Stimulated activated CD8-positive, alpha-beta memory T cell treated with anti-CD3 and anti-CD28 coated beads, Interleukin-15, amount 100 ng/mL, for 1 hour (primary cell): ENCODE measurements at places on chromosomes 11 and 22.

DNA sequence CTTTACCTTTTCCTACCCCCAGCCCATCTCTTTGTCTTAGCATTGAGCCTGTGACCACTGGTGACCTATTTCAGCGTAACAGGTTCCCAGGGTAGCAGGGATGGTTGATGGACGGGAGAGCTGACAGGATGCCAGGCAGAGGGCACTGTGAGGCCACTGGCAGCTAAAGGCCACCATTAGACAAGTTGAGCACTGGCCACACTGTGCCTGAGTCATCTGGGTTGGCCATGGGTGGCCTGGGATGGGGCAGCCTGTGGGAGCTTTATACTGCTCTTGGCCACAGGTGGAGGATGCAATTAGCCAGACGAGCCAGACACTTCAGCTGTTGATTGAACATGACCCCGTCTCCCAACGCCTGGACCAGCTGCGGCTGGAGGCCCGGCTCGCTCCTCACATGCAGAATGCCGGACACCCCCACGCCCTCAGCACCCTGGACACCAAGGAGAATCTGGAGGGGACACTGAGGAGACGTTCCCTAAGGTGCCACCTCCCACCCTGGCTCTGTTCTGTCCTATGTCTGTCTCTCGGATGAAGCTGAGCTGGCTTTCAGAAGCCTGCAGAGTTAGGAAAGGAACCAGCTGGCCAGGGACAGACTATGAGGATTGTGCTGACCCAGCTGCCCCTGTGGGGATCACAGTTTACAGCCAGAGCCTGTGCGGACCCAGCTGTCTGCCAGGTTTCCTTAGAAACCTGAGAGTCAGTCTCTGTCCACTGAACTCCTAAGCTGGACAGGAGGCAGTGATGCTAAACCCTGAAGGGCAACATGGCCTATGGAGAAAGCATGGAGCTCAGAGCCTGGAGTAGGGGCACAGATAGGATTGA is 29.8 kb downstream of the PIK3IP1 start:
- no peak for DNase-seq

DNA sequence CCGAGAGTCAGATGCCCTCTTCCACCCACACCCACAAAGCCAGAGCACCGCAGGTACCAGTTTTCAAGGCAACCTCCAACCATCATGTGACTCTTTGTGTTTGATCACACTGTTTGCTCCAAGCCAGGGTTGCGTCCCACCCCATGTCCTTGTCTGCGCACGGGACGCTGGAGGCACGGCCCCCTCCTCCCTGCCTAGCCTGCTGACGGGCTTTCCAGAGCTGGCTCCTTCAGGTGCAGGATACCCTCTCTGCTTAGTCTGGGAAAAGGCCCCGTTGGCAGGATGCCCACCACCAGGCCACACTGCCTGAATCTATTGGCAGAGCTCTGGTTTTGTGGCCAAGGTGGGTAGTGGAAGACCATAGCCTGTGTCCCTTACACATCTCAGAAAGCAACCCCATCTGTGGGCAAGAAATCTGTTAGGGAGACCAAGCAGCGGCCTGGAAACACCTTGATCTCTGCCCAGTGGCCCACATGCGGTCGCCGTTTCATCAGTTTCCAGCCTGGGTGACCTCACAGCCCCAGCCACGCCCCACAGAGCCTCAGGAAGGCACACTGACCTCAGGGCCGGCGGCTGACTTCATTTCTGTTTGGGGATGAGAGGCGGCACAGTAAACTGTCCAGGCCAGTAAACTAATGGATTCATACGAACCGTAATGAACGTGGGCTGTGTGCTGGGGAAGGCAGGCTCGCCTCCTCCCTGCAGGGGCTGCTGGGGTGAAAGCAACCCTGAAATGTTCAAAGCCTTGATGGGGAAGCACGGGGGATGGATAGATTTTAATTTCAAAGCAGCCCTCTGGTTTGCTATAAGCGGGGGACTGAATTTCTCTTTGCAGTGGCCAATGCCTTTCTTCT is 25.8 kb downstream of the CDPF1 start:
- DNase-seq = no peak

DNA sequence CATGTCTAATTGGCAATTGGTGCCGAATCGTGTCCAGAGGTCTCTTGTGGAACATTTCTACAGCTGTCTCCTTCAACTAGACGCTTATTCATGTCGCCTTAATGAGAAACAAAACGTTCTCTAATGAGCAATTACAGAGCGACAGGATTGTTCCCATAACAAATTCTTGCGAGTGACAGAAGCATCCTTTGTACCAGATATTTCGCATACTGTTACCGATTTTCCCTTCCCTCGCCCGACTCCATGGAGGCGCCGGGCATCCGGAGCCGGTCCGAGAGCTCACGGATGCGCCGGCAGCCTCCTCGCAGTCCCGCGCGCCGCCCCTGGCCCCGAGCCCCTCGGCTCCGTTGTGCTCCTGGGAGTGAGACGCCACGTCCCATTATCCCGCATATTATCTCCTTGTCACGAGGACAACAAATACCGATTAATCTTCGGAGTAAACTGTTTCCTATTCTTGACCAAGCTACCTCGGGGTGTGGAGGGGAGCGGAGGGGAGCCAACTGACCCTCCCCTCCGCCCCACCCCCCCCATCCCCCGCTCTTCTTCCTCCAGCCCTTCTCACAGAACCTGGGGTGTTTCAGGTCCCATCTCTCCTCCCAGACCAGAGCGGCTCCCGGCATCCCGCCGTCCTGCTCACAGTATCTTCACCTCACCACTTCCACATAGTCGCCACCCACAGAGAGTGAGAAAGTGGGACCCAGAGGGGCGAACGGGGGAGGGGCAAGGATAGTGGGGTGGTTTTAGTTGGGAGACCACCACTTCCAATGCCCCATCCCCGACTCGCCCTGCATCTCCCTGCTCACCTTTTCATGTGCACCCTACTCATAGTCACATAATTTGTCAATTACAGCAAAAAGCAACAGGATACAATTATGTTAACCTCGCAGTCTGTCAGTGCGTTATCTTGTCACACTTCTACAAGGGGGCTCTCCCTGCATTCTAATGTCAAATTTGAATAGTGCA is 11.4 kb downstream of the PAX6 start:
- DNase-seq = no peak

- no peak for DNase-seq
Observed at GRCh38 chr11:131739243-131739882, 368.9 kb downstream of the NTM start.

- no peak for DNase-seq
Observed at GRCh38 chr11:93942176-93942575, 79.0 kb upstream of the HEPHL1 start.

DNA sequence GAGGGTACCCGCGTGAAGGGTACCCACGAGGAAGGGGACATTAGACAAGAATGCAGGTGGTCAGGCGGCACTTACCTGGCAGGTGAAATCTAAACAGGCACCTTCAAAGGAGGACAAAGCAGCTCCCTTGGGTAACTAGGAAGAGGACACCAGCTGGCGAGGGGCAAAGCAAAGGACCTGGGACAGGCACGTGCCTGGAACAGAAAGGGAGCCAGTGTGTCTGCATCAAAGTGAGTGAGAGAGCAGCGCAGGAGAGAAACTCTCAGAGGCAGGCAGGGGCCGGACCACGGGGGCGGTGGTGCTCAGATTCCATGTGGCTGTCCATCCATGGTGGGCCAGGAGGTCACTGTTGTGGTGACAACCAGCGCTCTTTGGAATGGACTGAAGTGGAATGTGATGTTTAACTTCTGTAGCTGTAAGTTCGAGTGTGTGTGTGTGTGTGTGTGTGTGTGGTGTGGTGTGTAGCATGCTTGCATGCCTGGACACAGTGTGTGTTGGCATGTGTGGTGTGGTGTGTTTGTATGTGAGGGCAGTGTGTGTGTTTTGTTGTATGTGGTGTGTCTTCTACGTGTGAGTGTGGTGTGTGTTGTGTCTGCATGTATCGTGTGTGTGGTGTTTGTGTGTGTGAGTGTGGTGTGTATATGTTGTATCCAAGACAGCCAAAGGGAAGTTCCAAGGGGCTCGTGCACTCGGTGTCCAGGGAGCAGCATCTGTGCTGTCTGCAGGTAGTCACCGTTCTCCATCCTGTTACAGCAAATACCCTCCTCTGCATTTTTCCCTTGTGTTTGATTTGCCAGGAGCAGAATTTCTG is 86.4 kb downstream of the CDKN1C start:
- DNase-seq = no peak

- no peak for DNase-seq
Observed at GRCh38 chr22:44183287-44183588, 2.5 kb downstream of the PARVG start.

- DNase-seq = no peak
Observed at GRCh38 chr11:67022341-67022933, 497 bp upstream of the SYT12 start.

DNA sequence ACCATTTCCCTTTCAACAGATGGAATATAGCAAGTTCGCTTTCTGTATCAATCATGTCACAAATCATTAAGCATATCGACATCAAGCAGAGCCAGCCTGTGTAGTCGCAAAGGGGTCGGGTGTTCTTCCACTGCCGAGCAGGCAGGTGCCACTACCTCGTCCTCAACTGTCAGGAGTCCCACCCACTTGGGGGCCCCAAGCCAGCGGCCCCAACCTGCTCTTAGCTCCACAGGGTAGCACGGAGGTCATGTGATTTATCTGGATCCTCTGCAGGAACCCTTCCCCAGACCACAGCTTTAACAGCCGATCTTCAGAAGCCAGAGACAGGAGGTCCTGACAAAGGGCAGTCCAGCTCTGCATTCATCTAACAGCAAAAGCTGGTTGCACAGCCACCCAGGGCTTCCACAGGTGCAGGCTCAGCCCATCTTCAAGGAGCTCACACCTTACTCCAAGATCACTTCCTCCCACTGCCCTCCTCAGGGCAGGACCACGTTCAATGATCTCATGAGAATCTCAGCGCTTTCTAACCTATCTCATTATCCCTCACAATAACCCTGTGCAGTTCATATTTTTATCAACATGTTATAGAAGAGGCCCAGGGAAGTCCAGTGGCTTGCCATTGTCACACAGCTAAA is 110.2 kb downstream of the TRIM29 start:
- DNase-seq = no peak

GRCh38 chr11:80173371-80174136 is 732.7 kb upstream of the TENM4 start:
- no peak for DNase-seq

GRCh38 chr22:31646186-31647019 is 15.6 kb downstream of the PISD start:
- no peak for DNase-seq

DNA sequence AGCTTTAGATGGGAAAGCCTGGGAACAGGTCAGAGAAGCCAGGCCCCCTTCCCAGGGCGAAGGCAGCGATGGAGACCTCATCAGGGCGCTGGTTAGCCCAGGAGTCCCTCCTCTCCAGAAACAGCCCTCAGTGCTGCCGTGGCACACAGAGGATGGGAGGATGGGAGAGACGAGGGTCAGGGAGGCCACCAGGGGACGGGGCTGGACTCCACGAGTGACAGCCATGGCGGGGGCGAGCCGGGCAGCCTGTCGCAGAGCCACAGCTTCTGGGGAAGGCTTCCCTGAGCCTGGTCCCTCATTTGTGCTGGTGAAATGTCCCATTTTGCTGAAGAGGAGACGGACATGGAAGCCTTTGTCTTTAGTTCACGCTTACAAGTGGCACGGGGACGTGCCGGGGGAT is 1390.5 kb downstream of the TBC1D22A start:
- no peak for DNase-seq

DNA sequence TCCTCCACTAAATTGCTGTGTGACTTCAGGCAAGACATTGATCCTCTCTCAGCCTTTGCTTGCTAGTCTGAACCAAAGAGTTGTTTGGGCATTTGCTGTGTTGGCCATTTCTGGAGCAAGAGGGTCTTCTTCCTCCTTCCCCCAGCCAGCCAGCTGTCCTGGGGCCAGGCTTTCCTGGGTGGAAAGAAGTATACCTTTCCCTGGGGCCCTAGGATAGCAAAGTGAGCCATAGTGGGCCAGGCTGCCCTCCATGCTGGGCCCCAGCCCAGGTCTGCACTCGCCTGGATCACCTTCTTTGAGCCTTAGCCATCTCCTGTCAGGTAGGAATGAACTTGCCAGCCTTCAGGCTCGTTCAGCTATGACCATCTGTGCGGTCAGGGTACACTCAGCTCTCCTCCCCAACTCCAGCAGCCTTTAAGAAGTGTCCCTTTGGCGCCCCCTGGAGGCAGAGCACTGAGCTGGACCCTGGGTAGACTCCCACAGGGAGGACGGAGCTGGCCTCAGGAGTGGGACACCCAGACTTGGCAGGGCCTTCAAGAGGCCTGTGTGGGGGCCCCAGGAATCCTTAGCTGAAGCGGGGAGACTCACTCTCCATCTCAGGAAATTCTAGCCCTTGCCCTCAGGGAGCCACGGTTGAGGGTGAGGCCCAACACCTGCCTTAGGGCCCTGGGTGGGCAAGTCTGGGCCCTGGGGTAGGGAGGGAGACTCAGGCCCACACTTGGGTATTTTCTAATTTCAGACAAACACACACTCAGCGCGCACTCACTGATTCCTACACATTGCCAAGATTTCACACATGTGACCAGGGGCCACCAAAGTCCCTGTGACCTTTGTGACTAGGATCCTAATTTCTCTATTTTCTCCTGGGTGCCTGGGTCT is 35.6 kb upstream of the TPBGL start:
- peak; percentile 71 for DNase-seq

DNA sequence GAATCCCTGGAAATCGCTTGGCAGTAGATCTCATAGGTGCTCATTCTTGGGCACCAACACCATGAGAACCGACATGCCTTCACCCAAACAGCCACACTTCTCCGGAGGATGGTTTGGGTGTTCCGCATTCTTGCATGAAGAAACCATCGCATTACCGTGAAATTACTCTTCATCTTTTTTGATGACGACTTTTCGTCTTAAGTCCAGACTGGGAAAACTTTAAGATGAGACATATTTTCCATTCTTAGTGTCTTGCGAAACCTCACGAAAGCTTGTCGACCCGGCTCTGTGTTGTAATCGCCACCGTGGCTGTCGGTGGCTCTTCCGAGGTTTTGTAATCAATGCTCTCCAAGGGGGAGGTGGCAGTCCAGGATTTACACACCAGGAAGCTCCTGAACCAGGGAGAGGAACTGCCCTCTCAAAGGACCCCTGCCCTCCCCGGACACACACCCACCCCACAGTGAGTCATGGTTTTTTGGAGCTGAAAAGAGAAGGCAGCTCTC is 1.7 kb downstream of the TOM1 start:
- no peak for DNase-seq

DNA sequence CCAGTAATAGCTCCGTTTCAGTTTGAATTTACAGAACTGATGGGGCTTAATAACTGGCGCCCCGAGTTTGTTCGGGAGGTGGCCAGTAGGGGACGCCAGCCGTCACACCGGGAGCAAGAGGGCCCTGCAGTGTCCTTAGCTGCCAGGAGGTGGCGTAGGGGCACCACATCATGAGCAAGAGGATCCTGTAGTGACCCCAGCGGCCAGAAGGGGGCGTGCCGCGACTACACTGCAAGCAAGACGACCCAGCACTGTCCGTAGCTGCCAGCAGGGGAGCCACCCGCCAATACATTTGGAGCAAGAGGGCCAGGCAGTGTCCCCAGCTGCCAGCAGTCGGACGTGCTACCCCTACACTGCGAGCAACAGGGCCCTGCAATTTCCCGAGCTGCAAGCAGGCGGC is 663.7 kb upstream of the B3GAT1 start:
- DNase-seq = no peak

DNA sequence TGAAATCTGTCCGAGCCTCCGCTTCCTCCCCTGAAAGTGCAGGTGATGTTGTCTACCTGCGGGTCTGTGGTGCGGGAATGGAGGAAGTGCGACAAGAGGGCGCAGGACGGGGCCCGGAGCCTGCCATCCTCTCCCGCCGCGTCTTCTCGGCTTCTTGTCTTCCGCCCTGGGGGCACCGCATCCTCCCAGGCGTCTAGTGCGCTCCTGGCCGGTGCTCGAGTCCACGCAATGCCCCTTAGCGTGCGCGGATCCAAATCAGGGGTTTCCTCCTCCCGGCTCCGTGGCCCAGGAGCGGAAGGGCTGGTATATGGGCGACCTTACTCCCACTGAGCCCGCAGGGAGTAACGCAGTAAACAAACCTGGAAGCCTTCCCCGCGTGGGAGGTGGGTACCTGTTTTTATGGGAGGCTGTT is 405 bp downstream of the SFI1 start:
- DNase-seq = no peak
